ENCODE measurements at places on chromosomes 12 and 14.

DNA sequence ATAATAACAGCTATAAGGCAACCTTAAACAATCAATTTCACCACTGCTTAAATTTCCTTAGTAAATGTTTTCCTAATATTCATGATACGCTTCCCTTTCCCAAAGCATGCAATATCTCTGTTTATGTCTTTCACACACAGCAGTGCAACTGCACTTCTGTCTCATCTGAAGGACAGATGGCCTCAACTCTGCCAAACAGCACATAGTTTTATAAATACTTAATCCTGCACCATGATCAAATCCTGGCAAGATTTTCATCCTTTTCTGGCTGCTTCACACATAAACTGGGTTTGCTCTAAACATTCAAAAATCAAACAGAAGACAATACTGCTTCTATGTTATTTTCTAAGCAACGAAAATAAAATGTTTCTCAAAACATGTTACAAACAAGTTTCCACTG lies 266.3 kb downstream of the ITPR2 start:
- DNase-seq, result no peak

GRCh38 chr14:65079768-65080167 lies 22.5 kb downstream of the MAX start:
- DNase-seq, result no peak

DNA sequence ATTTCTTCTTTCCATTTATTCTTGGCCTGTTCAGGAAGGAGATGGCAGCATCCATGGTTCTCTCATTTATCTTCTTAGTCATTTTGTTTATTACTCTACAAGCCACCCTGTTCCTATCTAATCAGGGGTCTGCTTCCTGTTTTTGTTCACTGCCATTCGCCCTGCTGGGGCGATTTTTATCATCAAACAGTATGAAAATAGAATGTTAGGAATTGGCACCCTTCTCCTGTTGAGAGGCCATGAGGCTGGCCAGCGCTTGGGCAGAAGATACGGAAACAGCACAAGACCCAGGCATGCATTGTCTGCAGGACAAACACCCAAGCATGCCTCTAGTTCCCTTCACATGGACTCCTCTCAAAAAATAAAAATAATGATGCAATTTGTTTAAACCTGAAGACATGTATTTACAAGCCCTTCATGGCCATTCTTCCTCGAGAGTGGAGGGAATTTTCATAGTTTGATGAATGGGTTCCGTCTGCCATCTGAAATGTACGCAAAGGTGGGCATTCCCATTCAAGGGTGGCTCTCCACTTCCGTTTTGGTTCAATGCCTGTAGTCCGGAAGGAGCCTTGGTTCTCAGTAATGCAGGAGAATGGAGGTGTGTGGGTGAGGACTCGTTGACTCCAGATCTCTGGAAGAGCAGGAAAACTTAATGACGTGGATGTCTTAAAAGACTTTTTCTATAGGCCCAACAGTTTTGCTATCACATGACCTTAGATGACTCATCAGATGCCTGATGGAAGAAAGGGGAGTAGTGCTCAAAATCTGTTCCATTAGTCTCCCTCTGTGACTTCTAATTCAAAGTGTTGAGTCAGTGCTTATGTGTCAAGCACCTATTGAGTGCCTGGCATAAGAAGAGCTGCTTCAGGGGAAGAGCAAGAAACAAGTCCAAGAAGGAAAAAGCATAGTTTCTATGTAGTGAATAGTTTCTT lies 252.4 kb upstream of the TBX3 start:
- DNase-seq, result no peak

GRCh38 chr12:131948166-131948712 lies 1.5 kb upstream of the EP400 start:
- DNase-seq, result no peak

DNA sequence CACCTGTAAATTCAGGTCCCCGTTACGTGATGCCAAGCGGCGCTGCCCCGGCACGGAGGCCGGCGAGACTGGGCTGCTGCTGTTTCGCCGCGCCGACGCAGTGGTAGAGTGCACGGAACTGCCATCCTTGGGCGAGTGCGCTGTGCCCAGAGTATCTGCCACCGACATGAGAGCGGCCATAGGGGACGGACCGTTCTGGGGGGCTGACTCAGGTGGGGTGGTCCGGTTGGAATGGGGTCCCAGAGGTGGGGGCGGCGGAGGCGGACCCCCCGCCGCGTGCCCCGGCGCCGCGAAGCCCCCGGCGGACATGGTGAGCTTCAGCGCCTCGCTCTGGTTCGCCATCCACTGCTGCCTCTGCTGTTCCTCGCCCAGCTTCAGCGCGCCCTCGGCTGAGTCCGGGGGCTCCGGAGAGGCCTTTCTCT lies 2.8 kb downstream of the IRF2BPL start:
- DNase-seq, result no peak
